ENCODE measurements at places on chromosomes 4 and X.

- no peak for DNase-seq
These were observed at the start of gene NEXMIF for GRCh38 chrX:74925225-74926088. Gene NEXMIF (minus strand): TSS chrX:74925452.

GRCh38 chrX:20463296-20464075, 196.8 kb upstream of the RPS6KA3 start:
- no peak for DNase-seq

DNA sequence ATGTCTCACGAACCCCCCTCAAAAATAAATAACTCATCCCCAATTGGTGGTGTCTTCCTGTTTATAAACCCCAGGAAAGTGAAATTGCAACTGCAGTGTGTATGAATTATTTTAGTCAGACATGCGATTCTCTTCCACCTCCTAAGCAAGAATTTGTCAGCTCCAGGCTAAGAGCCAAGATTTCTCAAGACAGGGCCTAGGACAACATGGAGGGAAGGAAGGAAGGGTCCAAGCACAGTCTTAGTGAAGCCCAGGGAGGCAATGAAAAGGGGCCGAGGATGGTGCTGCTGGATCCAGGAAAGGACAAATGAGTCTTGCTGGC, 20.0 kb downstream of the SH3KBP1 start:
- no peak for DNase-seq

- no peak for DNase-seq
These were observed 14.9 kb upstream of the PPEF1 start for GRCh38 chrX:18692541-18692940.

- DNase-seq, result no peak
These were observed 61.8 kb downstream of the MAGED1 start for GRCh38 chrX:51955200-51955599.

DNA sequence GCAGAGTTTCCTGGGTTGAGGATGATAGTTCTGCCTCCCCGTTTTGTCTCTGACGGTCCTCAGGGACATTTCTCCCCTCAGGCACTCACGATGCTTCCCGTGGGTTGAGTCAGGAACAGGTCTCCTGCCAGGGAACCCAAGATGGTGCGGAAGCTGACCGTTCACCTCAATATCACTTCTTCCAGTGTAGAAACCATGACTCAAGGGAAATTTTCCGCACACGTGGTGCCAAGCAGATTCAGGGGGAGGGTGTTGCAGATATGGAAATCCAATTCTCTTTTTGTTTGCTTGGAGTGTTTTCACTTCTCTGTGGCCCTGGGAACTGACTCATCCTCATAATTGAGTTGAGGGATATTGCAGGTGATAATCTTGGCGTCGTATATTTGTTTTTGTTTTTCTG, 46.7 kb downstream of the CXorf49B start:
- no peak for DNase-seq

DNA sequence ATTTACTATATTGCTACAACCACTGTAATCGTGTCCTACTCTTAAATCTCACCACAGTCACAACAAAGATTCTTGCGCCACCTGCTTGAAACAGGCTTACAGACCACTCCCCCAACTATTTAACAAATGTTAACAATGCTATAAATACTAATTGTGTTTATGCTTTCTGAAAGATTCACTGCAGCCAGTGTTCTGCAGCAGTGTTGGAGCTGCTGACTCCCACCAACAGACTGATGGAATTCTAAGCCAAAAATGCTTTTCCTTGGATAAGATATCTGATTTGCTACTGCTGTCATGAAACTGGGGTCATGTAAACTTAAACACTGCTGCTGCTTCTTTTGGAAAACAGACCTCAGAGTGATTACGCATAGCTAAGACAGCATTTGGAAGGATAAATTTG, 244.2 kb upstream of the MAB21L2 start:
- DNase-seq, result peak; percentile 53

DNA sequence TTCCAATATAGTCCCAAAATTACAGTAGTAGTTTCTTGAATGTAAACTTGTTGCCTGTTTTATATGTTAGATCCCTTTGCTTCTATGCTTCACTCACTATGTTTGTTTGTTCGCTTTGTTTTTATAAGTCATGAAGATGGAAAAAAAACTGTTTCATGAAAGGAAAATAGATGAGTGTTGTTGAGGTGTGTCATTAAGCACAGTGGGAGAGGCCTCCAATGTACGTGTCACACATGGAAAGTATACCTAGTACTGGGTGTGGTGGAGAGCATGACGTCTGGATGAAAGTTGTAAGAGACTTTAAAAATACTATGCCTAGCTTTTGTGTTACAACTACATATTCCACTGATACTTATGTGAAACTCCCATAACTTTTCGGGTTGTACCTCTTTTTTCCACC, 28.4 kb downstream of the PLS3 start:
- DNase-seq, result no peak

DNA sequence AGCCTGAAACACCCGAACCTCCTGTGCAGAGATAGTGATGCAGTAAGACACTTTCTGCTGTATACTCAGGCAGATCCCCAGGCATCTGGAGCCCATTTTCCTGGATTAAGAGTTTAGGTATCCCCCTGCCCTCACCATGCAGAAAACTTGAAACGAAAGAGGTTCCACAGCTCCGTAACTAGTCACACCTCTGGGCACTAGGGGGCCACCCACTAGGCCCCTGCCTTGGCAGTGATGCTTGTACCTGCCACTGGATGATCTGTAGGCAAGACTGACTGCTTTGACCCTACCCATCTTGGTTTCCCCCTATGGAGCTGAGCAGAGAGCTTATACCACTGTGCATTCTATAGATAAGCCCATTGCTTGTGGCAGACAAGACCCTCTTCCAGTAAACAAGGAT, 940.6 kb downstream of the PCDH19 start:
- no peak for DNase-seq

DNA sequence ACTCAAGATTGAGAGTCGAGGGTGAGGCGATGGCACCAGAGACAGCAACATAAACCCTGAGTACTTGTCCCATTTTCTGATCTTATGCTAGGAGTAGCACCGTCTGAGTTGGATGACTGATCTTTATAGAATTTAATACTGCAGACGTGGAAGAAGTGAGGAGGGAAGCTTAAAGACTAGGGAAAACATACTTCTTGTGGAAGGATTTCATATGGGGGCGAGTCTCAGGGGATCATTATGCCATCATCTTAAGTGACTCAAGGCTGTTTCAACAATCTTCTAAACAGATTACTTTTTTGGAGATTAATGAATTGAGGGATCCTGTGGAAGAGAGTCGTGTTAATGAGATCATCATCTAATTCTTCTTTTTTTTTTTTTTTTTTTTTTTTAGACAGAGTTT, 17.2 kb upstream of the FAT1 start:
- no peak for DNase-seq

GRCh38 chr4:105991726-105992125, 96.5 kb downstream of the NPNT start:
- no peak for DNase-seq

DNA sequence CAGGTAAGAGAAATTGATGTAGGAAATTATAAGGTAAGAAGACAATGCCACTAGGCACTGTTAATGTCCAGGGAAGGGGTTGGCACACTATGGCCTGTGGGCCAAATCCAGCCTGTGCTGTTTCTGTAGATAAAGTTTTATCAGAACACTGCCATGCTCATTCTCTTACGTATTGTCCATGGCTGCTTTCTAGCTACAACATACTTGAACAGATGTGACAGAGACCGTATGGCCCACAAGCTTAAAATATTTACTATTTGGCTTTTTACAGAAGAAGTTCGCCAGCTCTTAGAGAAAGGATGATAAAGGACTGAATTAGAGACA, 168.0 kb downstream of the CDS1 start:
- no peak for DNase-seq

GRCh38 chrX:118506805-118507480, 11.3 kb downstream of the DOCK11 start:
- no peak for DNase-seq

- DNase-seq, result no peak
These were observed 35.2 kb downstream of the SLC10A7 start for GRCh38 chr4:146486565-146486964.

DNA sequence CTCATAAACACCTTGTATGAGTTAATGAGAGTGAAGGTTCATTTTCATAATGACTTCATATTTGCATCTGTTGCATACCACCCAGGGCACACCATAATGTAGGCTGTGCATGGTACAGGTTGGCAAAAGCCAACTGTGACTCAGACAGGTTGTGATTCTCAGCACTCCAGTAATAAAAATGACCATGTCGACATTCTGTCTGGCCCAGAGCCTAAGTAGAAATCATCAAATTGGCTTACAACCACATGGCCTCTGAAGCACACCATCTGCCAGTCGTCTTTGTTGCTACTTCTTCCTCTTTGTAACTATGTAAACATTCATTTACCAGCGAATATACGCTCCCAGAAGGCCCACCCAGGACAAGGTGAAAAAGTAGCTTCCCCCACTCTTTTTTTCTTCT, 459.5 kb downstream of the GASK1B start:
- no peak for DNase-seq

DNA sequence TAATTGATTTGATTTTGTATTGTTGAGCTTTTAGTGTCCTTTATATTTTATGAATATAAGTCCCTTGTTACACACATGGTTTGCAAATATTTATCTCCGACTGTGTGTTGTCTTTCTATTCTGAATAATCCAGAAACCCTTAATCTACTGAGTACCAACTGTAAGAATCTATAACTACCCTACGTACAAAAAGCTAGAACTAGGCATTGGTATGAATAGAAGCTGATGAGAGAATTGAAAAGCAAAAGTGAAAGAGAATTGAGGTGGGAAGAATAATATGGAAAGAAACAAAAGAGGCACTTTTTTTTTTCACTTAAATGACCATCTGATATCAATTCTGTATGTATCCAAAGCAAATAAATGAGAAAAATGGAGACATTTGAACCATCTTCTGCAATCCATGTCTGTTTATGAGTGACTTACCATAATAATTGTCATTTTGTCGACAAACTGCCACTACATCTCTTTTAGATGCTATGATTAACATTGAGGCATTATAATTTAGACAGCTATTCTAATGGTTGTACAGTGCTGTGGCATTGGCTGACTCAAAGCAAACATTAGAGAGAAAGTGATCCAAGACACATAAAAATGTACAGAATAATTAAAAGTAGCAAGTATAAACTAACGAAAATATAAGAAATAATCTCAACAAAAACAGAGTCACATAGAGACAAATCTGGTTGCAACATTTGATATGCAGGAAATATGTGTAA, 1516.6 kb upstream of the AGA start:
- no peak for DNase-seq

GRCh38 chr4:152539556-152540292, 3.8 kb upstream of the FBXW7 start:
- no peak for DNase-seq

DNA sequence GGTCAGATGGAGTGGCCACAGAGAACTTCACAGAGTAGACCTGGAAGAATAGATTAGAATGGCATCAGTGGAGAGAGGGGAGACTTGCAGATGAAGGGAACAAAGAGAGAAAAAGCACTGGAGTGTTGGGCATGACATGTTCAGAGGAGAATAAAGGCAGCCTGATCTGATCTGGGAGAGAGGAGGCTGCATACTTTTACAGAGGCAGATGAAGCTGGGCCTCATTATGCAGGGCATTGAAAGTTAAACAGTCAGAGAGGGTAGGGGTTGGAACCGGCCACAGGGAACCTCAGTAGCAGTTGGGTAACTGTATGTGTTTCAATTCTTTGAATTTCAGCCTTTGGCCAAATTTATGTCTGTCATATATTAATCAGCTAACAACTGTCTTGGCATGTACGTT, 61.2 kb downstream of the SH3BGRL start:
- DNase-seq, result no peak

DNA sequence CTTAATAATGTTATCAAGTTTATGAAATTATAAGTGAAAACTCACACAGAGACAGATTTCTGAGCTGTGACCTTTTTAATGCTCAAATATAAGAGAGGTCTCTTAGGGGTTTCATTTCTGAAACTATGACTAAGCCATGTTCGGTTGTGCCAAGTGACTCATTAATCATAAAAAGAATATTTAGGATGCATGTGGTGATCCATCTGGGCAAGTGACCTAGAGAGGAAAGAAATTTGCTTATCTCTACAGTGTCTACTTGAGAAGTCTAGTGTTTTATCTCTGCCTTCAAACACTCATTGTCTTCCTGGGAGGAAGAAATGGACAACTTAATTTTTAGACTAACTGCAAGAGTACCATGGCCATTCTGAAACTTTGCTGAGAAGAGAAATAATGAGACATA, 545.3 kb upstream of the GRID2 start:
- DNase-seq, result no peak

DNA sequence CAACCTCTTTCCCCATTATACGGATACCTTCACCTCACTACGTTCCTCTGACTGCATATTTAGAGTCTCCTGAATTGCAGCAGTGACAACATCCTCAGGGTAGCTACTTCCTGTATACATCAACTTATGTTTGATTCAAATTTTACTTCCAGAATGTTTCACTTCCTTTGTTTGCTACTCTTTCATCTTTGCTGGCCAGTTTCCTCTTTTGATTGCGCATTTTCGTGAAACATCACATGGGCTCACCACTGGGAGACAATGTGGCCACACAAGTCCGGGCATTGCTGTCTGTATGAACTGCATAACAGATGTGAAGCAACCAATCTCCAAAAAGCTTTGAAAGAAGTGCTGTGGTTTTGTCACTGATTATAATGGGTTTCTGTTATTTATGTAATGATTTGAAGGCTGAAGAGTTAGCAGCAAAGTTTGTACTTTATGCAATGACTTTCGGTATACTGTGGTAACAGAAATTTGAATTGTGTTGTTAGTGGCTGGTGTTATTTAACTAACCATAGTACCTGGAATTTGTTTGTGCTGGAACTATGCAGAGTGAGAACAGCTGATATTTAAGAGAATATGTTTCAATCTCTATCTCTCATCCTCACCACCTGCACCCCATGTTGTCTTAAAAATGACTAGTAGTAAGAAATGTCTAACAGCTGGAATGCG, 7.4 kb downstream of the SNCA start:
- peak; percentile 18 for DNase-seq

DNA sequence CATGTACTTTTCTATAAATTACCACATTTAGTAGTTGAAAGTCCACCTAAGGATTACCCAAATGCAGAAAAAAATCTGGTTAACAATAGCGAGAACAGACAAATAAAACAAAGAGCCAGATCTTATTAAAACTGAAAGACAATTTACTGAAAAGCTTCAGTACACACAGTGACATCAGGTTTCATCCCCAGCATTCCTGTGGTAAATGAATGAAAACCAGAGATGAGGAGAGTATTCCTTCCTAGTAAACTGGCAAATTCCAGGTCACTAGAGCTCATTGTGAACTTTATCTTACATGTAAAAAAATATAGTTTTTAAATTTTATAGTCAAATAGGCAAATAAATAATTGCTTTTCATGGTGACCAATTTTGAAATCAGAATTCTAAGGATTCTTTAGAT, 1290.5 kb downstream of the ADGRL3 start:
- DNase-seq, result no peak

DNA sequence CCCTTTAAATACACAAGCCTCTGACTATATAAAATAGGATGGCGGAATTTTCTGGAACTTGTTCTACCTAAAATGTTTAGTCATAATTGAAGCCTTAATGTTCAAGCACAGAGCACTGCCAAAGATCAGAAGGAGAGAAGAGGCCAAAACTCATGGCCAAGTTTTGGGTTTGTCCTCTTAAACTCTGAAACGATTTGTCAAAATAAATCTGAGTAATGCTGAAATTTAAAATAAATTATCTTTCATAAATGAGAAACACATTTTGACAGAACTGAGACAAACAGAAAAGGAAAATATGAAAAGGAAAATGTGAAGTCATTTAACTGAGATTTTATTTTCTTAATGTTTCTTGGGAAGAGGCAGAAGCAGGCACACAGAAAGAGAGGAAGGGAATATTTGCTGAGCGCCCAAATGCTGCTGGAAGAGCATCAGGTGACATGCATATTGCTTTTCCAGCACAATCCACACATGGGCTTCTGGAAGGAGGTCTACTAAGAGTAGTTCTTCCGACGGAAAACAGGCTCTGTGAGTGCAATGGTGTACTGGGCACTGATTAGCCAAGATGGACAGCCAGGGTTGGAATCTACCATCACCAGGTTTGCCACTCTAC, 47.4 kb upstream of the ZNF518B start:
- no peak for DNase-seq

Data from AG09319 (cell line).